Central memory CD4-positive, alpha-beta T cell (primary cell): ENCODE measurements at places on chromosomes 11 and 22.

DNA sequence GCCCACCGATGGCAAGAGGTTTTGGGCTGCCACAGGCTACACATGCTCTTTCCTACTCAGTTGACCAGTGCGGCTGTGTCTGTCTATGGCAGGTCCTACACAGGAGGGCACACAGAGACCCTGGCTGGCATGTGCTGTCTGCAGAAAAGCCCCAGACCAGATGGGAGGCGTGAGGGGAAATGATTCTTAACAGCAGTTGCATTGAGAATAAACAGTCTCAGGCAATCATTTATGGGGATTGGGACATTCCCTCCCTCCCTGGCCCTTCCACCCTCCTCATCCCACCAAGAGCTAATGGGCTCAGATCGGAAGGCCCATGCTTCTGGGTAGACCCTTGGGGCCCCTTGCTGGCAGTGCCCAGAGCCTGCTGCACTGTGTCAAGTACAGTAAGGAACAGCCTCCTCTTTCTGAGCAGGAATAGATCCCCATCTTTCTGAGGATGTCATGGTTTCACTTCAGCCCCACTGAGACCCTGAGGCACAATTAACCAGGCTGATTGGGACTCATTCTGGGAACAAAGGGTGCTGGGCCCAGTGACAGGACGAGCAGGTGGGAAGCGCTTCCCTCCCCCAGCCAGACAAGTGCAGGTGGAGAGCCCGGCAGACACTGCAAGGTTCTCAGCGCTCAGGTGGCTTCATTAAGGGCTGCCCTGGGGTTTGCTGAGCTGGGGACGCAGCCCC, 28.3 kb downstream of the TSPAN18 start:
- DNase-seq: no peak

DNA sequence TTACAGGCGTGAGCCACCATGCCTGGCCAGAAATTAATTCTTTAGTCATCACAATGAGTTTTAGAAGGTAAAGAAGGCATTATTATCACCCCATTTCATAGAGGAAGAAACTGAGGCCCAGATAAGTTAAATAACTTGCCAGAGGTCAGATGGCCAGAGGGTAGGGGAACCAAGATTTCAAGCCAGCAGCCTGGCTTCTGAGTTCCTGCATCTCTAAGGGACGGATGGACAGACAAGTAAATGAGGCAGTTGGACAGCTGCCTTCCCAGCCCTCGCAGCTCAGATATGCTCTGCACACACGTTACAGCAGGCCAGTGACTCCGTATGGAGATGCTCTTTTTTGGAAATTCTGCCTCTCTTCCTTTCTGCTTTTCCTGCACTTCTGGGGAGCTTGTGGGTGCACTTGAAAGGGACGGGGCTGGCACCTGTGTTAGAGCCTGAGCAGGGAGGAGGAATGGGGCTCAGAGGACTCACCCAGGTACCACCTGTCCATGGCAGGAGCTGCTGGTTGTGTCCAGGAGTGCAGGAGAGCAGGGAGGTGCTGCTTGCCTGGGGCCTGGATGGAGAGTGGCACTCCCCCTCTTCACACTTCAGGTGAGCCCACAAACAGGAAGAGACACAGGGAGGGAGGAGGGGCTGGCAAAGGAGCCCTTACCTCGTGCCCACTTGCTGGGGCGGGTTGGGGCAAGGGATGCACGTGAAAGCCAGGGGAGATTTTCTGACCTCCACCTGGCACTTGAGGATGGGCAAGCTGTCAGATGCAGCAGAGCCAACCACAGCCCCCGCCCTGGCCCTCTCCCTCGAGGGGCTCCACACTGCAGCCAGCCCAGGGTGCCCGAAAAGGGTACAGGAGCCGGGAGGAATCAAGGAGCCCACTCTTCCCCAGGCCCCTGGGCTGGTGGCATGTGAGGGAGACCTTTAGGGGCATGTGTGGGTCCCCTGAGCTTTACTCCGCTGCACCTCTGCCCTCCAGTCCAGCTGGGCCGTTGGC, 3.3 kb upstream of the FXYD2 start:
- DNase-seq: peak; percentile 27

GRCh38 chr11:75626889-75627529, 41.8 kb downstream of the MAP6 start:
- DNase-seq: no peak

- DNase-seq: no peak
These were observed 172.7 kb downstream of the EFCAB6 start for GRCh38 chr22:43639228-43639948.

DNA sequence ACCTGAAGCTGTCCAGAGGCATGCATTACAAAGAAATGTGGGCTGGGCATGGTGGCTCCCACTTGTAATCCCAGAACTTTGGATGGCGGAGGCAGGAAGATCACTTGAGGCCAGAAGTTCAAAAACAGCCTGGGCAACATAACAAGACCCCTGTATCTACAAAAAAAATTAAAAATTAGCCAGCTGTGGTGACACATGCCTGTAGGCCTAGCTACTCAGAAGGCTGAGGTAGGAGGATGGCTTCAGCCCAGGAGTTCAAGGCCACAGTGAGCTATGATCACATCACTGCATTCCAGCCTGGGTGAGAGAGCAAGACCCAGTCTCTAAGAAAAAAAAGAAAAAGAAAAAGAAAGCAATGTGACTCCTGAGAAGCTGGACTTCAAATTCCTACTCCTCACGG, 138.5 kb upstream of the HSD17B12 start:
- DNase-seq: no peak

DNA sequence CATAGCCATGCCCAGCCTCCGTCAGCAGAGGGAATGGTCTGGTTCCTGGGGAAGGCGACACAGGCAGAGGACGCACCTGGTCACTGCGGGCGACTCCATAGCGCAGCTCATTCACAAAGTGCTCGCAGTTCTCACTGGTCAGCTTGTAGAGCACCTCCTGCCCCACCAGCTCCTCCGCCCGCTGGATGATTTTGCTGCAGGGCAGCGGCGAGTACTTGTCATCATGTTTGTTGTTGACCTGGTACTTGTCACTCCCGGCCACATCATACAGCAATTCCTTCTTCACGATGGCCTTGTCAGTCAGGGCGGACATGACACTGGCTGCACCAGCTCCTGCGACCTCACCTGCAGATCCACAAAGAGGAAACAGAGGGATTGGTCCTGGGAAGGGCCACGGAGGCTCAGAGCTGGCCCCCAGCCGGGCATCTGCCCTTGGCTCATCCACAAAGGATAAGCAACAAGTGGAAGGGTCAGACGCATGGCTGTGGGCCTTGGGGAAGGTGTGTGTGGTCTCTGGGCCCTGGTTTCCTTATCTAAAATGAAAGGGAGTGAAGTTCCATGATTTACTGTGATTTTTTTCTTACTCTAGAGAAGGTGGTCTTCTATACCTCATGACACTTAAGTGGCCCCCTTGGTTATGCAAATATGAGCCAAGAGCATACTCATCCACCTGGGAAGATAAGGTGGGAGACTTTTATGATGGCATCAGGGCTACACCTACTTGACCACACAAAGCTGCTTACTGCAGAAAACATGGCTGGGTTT, 24.0 kb downstream of the PLAAT3 start:
- DNase-seq: no peak

DNA sequence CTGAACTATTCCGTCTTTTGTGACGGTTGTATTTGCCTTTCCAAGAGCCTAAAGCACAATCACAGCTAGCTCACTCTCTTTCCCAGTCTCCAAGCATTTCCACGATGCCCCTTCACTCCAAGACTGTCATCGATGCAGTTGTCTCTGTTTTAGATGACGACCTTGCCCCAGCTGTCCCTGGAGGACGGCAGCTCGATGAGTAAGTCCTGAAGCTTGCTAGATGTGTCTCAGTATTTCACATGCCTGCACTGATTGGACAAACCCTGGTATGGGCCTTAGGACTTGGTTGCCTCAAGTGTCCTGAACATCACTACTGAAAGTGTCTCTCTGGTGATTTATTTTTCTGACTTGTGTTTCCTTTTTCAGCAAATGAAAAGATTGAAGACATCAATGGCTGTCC, 129.9 kb downstream of the NAV2 start:
- DNase-seq: no peak

- DNase-seq: no peak
These were observed 21.4 kb downstream of the ADM start for GRCh38 chr11:10326012-10326964.

GRCh38 chr22:37906364-37907008, 389 bp downstream of the MICALL1 start:
- peak; percentile 15 for DNase-seq

- DNase-seq: no peak
These were observed 71.0 kb upstream of the TP53I11 start for GRCh38 chr11:45021692-45022141.

GRCh38 chr22:37926771-37927636, 20.9 kb downstream of the MICALL1 start:
- DNase-seq: no peak
